CD8-positive, alpha-beta memory T cell (primary cell): ENCODE measurements at places on chromosomes 16 and 17. TPM values are rescaled to one million over a fixed set of nuclear protein-coding genes. Genes with fewer than 3 reads are reported as not detected.

- no peaks in the 10 kb centered on the region for H3K4me1 ChIP-seq
- no peaks in the 10 kb centered on the region for H3K27me3 ChIP-seq
- DNase-seq, result no peak
- H3K27ac ChIP-seq, result no peak overlapping the region
Observed at GRCh38 chr16:19284207-19284606, 1.3 kb upstream of the CLEC19A start.

DNA sequence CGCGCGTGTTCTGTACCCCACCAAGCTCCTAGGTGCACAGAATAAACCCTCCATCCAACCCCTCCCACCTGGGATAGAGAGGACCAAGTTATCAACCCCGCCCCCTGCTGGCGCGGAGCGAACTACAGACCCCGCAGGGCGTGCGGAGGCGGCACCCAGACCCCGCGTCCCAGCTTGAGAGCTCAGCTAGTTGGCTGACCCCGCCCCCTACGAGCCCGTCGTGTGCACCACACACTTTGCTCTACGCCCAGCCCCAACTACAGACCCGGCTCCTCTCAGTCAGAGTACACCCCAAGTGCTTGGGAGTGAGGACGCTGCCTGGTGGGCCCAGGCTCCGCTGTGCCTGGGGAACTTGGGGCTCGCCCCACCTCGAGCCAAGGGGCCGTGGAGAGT is 1.5 kb downstream of the GRIN2A start:
- H3K4me1 ChIP-seq, result no peaks in the 10 kb centered on the region
- H3K27me3 ChIP-seq, result no peaks in the 10 kb centered on the region
- DNase-seq, result no peak
- no peak overlapping the region for H3K27ac ChIP-seq

GRCh38 chr16:55091213-55091870 is 160.7 kb downstream of the IRX5 start:
- H3K4me3 ChIP-seq, result no peak overlapping the region
- H3K4me1 ChIP-seq, result no peaks in the 10 kb centered on the region
- H3K27me3 ChIP-seq, result no peaks in the 10 kb centered on the region
- no peak overlapping the region for H3K27ac ChIP-seq
- DNase-seq, result no peak

GRCh38 chr17:30203471-30203981 is 32.0 kb downstream of the SLC6A4 start:
- H3K4me1 ChIP-seq, result no peaks in the 10 kb centered on the region
- H3K36me3 ChIP-seq, result no peaks in the 10 kb centered on the region
- no peak overlapping the region for H3K27ac ChIP-seq
- no peak overlapping the region for H3K4me3 ChIP-seq
- H3K27me3 ChIP-seq, result no peaks in the 10 kb centered on the region
- no peak for DNase-seq

DNA sequence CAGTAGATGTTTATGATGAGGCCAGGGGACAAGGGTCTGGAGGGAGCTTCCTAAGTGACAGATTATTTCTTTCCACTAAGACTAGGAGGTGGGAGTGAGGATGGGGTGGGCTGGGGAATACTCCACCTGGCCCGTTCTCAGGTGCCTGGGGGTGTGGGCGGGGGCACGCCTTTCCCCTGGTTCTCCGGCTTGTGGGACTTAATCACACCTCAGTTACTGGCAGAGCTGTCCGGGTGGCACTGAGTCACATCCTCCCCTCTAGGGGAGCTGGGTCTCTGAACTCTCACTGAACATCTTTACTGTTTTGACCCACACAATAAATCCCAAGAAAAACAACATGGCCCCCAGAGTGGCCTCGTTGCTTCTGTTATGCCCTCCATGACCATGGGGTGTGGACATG is 332.8 kb downstream of the MAF start:
- no peak overlapping the region for H3K27ac ChIP-seq
- H3K27me3 ChIP-seq, result no peaks in the 10 kb centered on the region
- DNase-seq, result no peak
- H3K4me3 ChIP-seq, result no peak overlapping the region

DNA sequence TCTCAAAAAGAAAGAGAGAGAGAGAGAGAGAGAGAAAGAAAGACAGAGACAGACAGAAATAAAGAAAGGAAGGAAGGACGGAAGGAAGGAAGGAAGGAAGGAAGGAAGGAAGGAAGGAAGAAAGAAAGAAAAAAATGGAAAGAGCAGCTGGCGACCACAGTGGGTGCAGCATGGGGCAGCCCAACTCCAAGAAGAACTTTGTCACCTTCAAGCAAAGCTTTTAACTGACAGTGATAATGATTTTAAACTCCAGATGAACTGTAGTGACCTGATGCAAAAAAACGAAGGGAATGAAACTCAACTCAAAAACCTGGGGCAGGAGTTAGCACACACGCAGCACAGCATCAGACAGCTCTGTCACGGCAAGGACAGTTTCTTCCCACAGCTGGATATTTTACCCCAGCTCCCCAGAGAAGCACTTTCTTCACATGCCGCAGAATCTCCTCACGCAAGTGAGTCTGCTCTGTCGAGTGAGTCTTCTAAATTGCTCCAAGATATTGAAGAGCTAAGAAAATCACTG is 5.0 kb upstream of the ARHGAP17 start:
- no peaks in the 10 kb centered on the region for H3K27me3 ChIP-seq
- no peak overlapping the region for H3K27ac ChIP-seq
- peaks cover 38% of the 10 kb centered on the region for H3K4me1 ChIP-seq
- no peaks in the 10 kb centered on the region for H3K36me3 ChIP-seq
- no peak for DNase-seq

DNA sequence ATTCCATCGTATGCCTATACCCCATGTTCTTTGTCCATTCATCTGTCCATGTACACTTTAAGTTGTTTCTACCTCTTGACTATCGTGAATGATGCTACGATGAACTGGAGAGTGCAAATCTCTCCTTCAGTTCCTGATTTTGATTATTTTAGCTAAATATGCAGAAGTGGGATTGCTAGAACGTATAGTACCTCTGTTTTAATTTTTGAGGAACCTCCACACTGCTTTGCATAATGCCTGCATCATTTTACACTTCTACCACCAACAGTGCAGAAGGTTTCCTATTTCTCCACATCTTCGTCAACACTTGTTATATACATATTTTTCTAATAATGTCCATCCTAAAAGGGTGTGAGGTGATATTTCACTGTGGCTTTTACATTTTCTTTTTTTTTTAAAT is 43.9 kb downstream of the SDR42E1 start:
- no peak overlapping the region for H3K27ac ChIP-seq
- H3K36me3 ChIP-seq, result no peaks in the 10 kb centered on the region
- no peak for DNase-seq
- H3K27me3 ChIP-seq, result peaks cover 4% of the 10 kb centered on the region
- H3K4me1 ChIP-seq, result no peaks in the 10 kb centered on the region
- H3K4me3 ChIP-seq, result no peak overlapping the region

DNA sequence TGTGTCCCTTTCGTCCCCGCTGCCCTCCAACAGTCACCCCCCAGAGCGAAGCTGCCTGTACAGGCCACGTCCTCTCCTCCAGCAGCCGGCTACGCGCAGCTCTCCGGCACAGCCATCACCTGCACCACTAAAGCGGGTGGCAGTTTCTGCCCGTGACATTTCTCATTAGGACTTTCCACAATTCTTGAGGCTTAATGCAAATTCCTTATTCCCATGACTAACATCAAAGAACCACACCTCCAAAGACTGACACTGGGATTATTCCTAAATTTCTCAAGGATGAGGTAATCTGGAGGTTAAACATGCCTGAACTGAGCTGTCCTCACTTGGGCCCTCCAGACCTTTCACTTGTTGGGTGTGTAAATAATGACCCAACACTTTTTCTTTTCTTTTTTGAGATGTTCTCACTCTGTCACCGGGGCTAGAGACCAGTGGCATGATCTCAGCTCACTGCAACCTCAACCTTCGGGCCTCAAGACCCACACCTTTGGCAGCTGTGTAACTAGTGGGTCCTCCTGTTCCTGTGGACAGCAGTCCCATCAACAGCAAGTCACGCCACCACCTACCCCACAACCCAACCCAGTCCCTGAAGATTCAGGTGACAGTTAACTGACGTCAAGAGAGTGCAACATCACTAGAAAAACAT is 11.7 kb downstream of the ANKRD11 start:
- H3K27ac ChIP-seq, result no peak overlapping the region
- H3K4me3 ChIP-seq, result peak overlapping the region; percentile 14
- peaks cover 92% of the 10 kb centered on the region for H3K4me1 ChIP-seq
- no peaks in the 10 kb centered on the region for H3K27me3 ChIP-seq
- DNase-seq, result no peak
- H3K36me3 ChIP-seq, result no peaks in the 10 kb centered on the region

DNA sequence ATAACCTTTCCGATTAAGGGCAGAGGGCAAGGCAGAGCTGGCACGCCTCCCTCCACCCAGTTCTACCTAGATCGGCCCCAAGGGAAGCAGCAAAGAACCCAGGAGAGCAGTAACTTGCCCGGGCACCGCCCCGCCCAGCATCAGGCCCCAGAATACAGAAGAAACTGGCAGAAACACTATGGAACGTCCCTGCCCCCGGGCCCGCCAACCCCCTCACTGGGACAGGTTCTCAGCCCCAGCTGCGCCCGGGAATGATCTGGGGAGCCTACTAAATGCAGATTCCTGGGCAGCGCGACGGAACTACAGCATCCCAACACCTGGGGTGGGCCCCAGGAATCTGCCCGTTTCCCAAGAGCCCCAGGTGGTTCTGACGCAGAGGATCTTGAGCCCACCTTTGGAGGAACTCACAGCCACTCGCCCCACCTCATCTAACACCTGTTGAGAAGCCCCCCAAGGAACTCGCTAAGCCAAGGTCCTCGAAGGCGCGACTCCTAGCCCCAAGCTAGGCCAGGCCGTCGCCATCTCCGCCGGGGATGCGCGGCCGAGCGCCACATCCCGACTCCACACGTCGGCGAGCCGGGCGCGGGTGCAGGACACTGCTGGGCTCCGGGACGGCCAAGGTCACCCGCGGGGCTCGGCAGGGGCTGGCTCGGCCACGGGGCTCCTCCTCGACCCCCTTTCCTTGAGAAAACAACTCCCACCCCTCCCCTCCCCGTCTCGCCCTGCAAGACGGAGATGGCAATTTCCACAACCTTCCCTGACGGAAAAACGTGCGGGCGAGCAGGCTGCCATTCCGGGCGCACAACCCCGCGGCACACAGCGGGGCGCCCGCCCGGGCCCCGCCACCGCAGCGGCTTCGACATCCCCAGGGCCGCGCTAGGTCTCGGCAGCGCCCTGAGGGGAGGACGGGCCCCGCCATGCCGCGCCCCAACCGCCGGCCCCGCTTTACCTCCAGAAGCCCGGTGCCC is 913 bp downstream of the CDIP1 start:
- peaks cover 33% of the 10 kb centered on the region for H3K4me1 ChIP-seq
- no peak for DNase-seq
- no peaks in the 10 kb centered on the region for H3K27me3 ChIP-seq
- peak overlapping the region; percentile 75 for H3K4me3 ChIP-seq

GRCh38 chr17:33220036-33220435 is 73.1 kb downstream of the ASIC2 start:
- no peak overlapping the region for H3K27ac ChIP-seq
- no peaks in the 10 kb centered on the region for H3K27me3 ChIP-seq
- no peaks in the 10 kb centered on the region for H3K4me1 ChIP-seq

- H3K27me3 ChIP-seq, result no peaks in the 10 kb centered on the region
- no peak overlapping the region for H3K4me3 ChIP-seq
- peaks cover 18% of the 10 kb centered on the region for H3K4me1 ChIP-seq
- no peak overlapping the region for H3K27ac ChIP-seq
Observed at GRCh38 chr16:86042393-86042792, 143.4 kb downstream of the IRF8 start.

DNA sequence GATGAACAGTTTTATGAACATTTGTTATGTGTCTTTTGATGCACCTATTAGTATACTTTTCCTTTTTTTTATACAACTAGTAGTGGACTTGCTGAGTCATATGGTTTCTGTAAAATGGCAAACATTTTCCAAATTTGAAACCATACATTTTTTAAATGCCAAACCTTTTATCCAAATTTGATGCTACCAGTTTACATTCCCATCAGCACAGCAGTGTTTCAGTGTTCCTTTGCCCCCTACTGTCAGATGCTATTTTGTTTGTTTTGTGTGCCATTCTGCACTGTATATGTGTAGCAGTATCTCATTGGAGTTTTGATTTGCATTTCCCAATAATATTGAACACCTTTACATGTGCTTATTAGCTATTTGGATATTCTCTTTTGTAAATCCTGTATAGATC is 219.4 kb downstream of the TANC2 start:
- no peaks in the 10 kb centered on the region for H3K4me1 ChIP-seq
- no peak overlapping the region for H3K27ac ChIP-seq
- H3K27me3 ChIP-seq, result no peaks in the 10 kb centered on the region
- no peak overlapping the region for H3K4me3 ChIP-seq

GRCh38 chr17:81419319-81419885 is 24.1 kb downstream of the BAHCC1 start:
- no peak overlapping the region for H3K27ac ChIP-seq
- H3K4me3 ChIP-seq, result no peak overlapping the region
- H3K36me3 ChIP-seq, result no peaks in the 10 kb centered on the region
- H3K4me1 ChIP-seq, result no peaks in the 10 kb centered on the region
- H3K27me3 ChIP-seq, result no peaks in the 10 kb centered on the region

- H3K4me1 ChIP-seq, result peaks cover 6% of the 10 kb centered on the region
- no peak for DNase-seq
- H3K27ac ChIP-seq, result no peak overlapping the region
- no peaks in the 10 kb centered on the region for H3K27me3 ChIP-seq
- H3K4me3 ChIP-seq, result no peak overlapping the region
Observed at GRCh38 chr17:21374441-21375161, 1.6 kb upstream of the KCNJ12 start.

- H3K36me3 ChIP-seq, result peaks cover 15% of the 10 kb centered on the region
- peak overlapping the region; percentile 13 for H3K27ac ChIP-seq
- no peak for DNase-seq
- H3K4me1 ChIP-seq, result peaks cover 79% of the 10 kb centered on the region
- no peaks in the 10 kb centered on the region for H3K27me3 ChIP-seq
Observed at GRCh38 chr16:56995136-56995805, 5.9 kb downstream of the NLRC5 start.

DNA sequence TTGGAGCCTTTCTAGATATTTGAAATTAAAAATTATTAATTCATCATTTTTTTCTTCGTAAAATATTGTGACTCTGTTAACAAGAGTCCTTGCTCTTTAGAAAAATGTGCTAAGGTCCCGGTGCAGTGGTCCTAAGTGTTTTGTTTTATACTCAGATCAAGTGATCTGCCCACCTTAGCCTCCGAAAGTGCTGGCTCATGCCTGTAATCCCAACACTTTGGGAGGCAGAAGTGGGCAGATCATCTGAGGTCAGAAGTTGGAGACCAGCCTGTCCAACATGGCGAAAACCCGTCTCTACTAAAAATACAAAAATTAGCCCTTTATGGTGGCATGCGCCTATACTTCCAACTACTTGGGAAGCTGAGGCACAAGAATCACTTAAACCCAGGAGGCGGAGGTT is 82.6 kb upstream of the LGALS9 start:
- no peaks in the 10 kb centered on the region for H3K27me3 ChIP-seq
- peaks cover 16% of the 10 kb centered on the region for H3K4me1 ChIP-seq
- DNase-seq, result no peak
- no peak overlapping the region for H3K4me3 ChIP-seq
- no peaks in the 10 kb centered on the region for H3K36me3 ChIP-seq
- H3K27ac ChIP-seq, result no peak overlapping the region

- no peak overlapping the region for H3K4me3 ChIP-seq
- H3K27ac ChIP-seq, result no peak overlapping the region
- peaks cover 55% of the 10 kb centered on the region for H3K4me1 ChIP-seq
- H3K36me3 ChIP-seq, result no peaks in the 10 kb centered on the region
- no peak for DNase-seq
Observed at GRCh38 chr16:25009822-25010221, 5.3 kb downstream of the ARHGAP17 start.

Gene HEATR9
- total RNA-seq, result 2.6 TPM

Gene AOC3
- 1.0 TPM for total RNA-seq

Gene KRT14
- not detected for total RNA-seq

Gene PSKH1
- 14.5 TPM for total RNA-seq

Gene KCNJ12
- total RNA-seq, result not detected
